Stimulated activated CD8-positive, alpha-beta memory T cell treated with anti-CD3 and anti-CD28 coated beads, Interleukin-7, amount 100 ng/mL, for 1 hour (primary cell): ENCODE measurements at places on chromosomes 13 and 19.

- no peak for DNase-seq
Observed at GRCh38 chr19:53172889-53173288, 14.0 kb upstream of the ZNF347 start.

DNA sequence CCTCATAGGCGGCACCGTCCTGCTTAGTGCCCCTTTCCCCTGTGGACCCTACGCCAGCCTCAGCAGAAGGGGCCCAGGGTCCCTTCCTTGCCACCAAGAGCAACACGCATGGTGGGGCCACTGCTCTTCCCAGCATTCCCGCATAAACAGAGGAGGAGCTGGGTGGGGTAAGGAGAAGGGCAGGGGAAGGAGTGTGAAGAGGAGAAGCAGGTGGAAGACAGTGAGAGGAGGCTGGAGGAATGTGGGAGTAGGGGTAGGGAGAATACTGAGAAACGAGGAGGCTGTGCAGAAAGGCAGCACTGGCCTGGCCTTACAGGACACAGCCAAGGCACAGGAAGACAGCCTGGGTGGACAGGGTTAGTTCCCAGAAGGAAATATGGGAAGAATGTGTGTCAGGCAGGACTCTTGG, 43.9 kb downstream of the ZNF331 start:
- DNase-seq, result no peak

- DNase-seq, result no peak
Observed at GRCh38 chr13:70523622-70524021, 415.4 kb upstream of the KLHL1 start.

DNA sequence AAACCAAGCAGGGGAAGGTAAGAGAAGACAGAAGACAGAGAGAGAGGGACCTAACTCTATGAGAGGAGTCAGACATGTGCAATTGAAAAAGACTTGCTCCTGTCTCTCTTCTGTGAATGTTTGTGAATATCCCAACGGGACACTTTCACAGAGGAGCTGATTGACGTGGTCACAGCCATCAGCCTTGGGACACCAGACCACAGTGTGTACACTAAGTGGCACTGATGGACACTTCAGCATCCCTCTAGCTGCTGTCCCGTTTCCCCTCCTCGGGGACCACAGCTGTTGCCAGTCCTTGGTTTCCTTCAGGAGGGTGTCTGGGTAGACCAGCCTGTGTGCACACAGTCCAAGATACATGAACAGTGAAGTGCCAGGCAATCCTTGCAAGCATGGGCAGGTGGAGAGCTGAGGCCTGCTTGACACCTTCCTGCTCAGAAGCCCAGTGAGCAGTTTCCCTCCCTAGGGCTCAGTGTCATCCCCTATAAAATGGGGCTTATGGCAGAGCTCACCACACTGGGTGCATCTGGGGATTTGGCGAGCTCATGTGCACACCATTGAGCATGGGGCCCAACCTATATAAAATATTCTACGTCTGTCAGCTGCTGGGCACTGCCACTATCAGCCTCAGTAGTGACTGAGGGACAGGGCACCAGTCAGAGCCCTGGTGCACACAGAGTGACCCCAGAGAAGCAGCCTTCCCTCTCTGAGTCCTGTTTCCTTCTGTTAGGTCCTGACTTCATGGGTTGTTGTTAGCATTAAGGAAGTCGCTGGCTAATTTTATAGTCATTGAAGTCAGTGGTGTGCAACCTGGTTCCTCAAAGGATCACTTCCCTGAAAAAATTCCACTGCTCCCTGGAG, 4.3 kb upstream of the USF2 start:
- DNase-seq, result no peak

DNA sequence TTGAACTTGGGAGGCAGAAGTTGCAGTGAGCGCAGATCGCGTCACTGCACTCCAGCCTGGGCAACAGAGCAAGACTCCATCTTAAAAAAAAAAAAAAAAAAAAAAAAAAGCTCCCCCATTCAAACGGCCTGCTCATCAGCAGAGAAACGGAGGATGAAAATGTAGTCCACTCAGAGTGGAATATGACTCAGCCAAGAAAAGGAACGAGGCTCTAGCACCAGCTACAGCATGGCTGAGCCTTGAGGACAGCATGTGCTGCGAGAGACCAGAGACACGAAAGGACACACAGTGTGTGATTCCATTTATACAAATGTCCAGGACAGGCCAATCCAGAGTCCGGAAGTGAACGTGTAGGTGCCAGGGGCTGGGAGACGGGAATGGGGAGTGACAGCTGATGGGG, 18.1 kb upstream of the MIER2 start:
- DNase-seq, result no peak

DNA sequence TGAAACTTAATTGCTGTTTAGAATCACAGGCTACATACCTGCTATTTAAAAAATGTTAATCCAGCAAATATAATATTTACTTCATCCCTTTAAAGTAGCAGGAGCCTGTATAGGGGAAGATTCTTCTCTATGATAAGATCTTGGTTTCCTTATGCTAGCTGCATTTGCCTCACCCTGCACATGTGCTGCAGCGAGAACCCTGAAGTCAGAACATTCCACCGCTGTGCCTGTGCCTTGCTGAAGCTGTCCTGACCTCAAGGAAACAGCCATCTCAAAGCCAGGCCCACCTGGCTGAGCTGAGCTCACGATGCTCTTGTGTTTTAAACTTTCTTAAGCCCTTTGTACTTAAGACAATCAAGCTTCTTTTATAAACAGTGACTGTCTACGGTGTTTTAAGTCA, 355.0 kb upstream of the PCDH20 start:
- no peak for DNase-seq

GRCh38 chr13:99178636-99179035, 22.0 kb upstream of the UBAC2 start:
- DNase-seq, result no peak

GRCh38 chr13:20704459-20705069, 1.1 kb downstream of the IL17D start:
- DNase-seq, result no peak

GRCh38 chr13:35514061-35514477, 37.6 kb upstream of the MAB21L1 start:
- no peak for DNase-seq

- DNase-seq, result no peak
Observed at GRCh38 chr13:97254816-97255215, 32.7 kb downstream of the MBNL2 start.

DNA sequence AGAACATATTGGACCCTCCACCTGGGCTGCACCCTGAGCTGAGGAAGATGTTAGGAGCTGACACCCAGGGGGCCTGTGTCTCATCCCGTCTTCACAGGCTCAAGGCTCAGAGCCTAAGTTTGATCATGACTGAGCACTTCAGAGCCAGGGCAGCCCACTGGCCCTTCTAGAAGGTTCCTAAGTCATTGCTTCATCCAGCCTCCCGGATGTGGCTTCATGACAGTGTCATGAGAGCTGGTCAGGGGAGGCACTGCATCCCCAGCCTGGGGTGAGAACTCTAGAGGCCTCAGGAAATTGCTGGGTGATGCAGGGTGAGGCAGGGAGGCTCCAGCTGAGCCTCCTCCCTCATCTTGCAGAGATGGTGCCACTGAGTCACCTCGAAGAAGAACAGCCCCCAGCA, 24.9 kb upstream of the PIK3R2 start:
- no peak for DNase-seq

- no peak for DNase-seq
Observed at GRCh38 chr13:49292742-49293486, 45.2 kb downstream of the CDADC1 start.

- DNase-seq, result no peak
Observed at GRCh38 chr19:15651791-15652190, 11.1 kb downstream of the CYP4F3 start.

- DNase-seq, result no peak
Observed at GRCh38 chr19:16627193-16627927, 644 bp downstream of the MED26 start.
